ENCODE measurements at places on chromosomes 12 and 14.

GRCh38 chr12:9755567-9755966 lies 5.1 kb downstream of the CD69 start:
- DNase-seq: no peak

- DNase-seq: no peak
These were observed 37.6 kb upstream of the CCDC63 start for GRCh38 chr12:110809149-110809548.

GRCh38 chr12:82963956-82964355 lies 277.2 kb downstream of the TMTC2 start:
- no peak for DNase-seq

DNA sequence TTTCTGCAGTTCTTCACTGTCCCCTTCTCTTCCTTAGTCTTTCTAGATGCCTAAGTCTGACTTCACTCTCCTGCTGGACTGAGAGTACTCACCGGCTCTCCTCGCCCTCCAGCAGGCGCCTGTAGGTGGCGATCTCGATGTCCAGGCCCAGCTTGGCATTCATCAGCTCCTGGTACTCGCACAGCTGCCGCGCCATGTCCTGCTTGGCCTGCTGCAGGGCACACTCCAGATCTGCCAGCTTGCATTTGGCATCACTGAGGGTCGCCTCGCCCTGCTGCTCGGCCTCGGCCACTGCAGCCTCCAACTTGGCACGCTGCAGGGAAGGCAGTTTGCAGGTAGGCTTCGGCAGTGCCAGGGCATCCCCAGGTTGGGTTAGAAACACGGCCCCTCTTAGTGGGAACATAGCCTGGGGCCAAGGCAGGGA lies 5.2 kb downstream of the KRT84 start:
- DNase-seq: peak; percentile 42

GRCh38 chr12:64730588-64730969 lies 28.6 kb downstream of the GNS start:
- DNase-seq: no peak

DNA sequence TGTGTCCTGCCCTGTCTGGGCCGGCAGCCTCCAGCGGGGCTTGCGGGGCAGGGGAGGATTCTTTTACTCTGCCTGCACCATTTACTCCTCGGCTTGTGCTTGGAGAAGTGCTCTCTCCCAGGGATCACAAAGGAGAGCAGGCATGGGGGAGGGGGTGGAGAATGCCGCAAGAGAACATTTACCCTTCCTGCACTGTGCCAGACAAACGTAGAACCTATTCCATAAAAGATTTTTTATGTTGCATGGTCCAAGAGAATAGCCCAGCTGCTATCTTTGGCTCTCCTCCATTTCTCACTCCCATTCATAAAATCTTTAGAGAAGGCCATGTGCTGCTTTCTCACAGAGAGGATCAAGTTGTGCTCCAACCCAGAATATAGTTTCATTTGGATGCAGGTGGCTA lies 159.4 kb downstream of the SPTSSA start:
- peak; percentile 34 for DNase-seq

DNA sequence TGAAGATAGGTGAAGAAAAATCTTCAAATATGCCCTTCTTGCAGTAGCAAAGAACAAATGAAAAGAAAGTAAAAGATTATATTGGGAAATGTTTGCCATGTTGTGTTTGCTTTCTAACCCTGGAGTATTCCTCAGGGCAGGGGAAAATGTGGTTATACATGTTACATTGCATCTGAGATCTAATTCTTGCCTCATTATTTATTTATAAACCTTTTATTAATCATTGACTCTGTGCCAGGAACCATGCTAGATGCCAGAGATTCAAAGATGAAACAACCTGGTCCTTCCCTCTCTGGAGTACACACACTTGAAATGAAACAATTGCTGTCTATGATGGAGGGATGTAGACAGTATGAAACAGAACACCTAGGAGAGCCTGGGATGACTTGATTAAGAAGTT lies 128.1 kb upstream of the HMGA2 start:
- DNase-seq: no peak

- no peak for DNase-seq
These were observed 26.8 kb downstream of the RGS6 start for GRCh38 chr14:71959055-71959454.

DNA sequence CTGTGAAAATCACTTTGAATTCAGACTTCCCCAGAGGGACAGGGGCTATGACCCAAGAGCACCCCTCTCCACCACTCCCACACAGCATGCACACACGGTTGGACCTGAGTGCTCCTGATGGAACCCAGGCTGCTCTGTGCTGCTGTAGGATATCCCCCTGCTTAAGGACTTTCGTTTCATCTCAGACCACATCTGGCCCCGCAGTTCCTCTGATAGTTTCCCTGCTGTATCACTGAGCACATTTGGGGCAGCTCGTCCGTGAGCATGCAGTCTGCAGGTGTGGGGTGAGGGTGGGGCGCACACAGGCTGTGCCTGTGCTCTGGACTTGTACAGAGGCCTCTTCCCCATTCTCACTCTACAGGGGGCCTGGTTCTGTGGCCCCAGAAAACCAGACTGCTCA lies 345.2 kb upstream of the FKBP4 start:
- no peak for DNase-seq

- DNase-seq: no peak
These were observed 18.1 kb downstream of the EGLN3 start for GRCh38 chr14:33932576-33933345.

- no peak for DNase-seq
These were observed 166.6 kb downstream of the NUBPL start for GRCh38 chr14:31727797-31728196.

- no peak for DNase-seq
These were observed 90.8 kb upstream of the TMEM132D start for GRCh38 chr12:129994634-129995033.

DNA sequence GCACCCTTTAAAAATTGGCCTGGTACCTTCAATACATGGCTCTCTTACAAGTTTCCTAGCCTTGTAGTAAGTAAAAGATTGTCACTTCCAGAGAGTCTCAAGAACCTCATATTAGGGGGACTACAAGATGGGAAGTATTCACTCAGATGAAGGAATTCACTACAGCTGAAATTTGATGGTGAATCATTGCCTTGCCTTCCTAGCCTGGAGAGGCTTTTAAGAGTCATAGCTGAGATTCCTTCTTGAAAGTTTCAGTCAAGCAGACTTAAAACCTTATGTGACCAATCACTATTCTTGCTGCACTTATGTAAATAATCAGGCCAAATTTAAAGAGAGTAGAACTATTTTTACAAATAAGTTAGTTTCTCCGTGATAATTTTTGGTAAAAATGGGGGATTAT lies 451.6 kb downstream of the TRHDE start:
- no peak for DNase-seq

- DNase-seq: no peak
These were observed 27.3 kb downstream of the ZC3H14 start for GRCh38 chr14:88590173-88590572.

DNA sequence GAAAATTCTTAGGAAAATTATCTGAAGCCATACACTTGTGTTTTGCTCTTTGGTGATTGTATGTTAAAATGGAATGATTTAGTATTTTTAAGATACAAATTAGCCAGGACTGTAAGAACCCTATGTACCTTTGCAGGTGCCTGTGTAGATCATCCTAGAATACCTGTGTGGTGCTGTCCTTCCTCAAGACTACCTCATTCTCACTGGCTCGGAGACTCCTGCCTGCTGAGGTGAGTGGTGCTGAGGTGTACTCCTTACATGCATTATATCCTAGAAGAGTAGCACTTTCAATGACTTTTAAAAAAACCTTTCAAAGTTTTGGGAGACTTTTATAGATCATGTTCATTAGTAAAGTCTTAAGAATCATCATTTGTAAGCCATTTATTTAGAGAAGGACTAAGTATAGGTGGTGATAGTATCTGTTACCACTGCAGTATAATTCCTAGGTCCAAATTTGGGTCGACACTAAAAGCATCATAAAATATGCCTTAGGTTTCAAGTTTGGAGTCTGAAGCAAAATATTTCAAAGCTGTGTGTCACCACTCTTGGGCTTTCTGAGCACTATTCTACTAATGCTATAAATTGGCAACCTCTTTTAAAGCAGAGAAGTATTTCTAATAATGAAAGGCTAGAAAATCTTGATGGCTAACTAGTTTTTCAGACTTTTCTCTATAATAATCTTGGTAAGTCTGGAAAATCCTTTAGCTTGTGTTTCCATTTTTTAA lies 36.6 kb downstream of the RASSF8 start:
- DNase-seq: no peak

GRCh38 chr12:27652174-27652763 lies 44.0 kb upstream of the REP15 start:
- peak; percentile 2 for DNase-seq

DNA sequence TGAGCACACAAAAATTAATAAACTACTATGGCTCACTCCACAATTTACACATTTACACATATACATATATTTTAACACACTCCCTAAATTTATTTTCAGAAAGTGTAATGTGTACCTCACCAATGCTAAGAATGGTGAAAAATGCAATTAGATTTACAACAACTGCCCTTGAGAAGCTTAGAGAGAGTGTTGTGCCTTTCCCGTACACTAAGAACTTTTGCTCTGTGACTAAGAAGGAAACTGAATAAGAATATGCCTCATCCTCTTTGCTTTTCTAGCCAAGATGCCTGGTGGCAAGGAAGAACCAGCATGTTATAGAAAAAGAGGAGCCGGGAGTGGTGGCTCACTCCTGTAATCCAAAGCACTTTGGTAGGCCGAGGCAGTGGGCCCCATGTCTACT lies 62.3 kb downstream of the SINHCAF start:
- no peak for DNase-seq

- no peak for DNase-seq
These were observed 11.5 kb upstream of the PCED1B start for GRCh38 chr12:47067771-47068431.

GRCh38 chr14:101069666-101070362 lies 166.3 kb upstream of the RTL1 start:
- DNase-seq: no peak

DNA sequence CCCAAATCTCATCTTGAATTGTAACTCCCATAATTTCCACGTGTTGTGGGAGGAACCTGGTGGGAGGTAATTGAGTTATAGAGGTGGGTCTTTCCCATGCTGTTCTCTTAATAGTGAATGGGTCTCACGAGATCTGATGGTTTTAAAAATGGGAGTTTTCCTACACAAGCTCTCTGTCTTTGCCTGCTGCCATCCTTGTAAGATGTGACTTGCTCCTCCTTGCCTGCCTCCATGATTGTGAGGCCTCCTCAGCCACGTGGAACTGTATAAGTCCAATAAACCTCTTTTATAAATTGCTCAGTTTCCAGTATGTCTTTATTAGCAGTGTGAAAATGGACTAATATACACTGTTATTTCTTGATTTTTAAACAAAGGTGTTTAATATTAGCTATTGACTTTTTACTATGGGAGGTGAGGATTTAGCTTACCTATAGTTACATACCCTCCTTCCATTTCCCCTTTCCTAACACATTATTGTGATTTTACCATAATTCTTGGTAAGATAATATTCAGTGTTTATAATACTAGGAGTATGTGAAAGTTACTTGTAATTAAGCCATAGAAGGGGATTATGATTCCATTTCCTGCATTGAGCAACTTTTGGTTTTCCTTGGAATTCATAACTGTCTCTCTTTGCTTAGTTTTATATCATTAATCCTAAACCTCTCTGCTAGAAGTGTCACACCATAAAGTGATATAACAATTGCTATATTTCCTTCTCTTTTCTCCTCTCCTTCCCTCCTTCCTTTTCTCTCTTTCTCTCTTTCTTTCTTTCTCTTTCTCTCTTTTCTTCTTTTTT lies 151.0 kb upstream of the KRAS start:
- no peak for DNase-seq

GRCh38 chr14:100262545-100262944 lies 23.6 kb downstream of the YY1 start:
- no peak for DNase-seq

DNA sequence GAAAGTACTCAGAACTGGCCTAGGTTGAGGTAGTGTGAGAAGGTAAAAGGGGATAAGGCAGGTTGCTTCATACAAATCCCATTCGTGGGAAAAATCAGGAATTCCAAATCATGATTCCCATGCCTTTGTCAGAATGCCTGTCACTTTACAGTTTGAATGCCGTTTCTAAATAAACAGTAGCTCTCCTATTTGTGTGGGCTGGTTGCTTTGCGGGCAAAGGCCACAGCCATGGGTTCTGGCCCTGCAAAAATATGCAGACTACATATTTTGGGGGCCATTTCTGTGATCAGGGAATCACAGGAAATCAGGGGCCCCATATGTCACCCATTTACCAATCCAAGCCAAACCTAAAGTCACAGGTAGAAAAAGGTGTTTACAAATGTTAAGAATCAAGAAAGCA lies 161.3 kb upstream of the BMP4 start:
- no peak for DNase-seq

DNA sequence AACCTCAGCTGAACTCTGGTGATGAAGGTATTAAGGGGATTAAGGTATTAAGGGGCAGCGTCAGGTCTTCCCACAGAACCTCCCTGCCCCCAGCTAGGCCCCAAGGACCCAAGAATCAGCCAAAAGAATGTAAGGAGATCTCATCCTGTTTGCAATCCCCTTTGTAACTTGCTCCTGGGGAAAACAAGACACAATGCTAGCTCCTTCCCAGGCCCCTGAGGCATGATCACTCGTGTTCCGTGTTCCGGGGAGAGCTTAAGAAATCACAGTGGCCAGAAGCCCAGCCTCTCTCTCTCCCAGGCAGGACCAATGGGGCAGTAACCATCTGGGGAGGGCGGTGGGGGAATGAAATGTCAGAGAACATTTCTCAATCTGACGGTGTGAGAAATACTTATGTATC lies 33.2 kb downstream of the PIGH start:
- DNase-seq: no peak

GRCh38 chr12:91172096-91172495 lies 10.5 kb downstream of the DCN start:
- no peak for DNase-seq

DNA sequence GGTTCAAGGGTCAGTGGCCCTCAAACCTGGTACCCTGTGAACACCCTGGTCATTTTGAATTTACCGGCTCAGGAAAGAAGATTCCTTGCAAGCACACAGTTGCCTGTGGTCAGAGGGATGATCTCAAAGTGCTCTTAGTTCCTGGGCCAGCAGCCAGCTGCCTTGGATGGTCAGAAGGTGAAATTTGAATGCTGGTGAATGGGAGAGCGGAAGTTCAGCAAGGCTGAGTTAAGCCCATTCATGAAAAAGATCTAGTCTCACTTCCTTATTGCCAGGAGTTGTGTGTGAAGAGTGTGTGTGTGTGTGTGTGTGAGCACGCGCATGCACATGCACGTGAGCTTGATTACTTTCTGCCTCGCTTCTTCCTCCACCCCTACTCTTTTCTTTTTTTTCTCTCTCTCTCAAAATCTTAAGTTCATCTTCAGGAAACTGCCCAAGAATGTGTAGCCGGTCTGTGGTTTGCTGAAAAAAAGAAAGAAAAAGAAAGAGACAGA lies 155.5 kb upstream of the CCND2 start:
- no peak for DNase-seq

GRCh38 chr12:62686938-62687337 lies 220.3 kb downstream of the MON2 start:
- no peak for DNase-seq
